ENCODE measurements at places on chromosomes 16 and 17. TPM values are rescaled to one million over a fixed set of nuclear protein-coding genes. Genes with fewer than 3 reads are reported as not detected.

DNA sequence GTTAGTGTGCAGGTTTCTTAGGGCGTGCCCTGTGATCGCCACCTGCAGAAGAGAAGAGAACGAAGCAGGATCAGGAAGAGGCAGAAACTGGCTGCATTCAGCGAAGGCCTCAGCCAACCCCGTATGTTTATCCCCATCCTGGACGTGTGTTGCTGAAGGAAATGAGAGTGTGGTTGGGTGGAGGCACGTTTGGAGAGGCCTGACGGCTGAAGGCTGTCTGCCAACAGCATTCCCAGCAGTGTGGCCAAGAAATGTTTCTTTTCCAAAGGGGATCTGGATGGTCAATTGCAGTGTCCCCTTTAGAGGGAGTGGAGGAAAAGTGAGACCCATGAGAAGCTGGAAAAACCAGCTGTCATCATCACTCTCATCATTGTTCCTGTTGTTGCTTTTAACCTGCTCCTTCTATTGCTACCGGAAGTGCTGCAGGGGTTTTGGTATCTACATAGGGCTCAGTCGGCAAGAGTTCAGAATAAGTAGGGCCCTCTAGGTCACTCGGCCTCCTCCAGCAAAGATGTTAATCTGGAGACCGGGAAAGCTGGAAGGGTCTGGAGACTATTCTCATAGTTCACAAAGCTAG is 46.5 kb upstream of the SLC47A1 start:
- DNase-seq = no peak

DNA sequence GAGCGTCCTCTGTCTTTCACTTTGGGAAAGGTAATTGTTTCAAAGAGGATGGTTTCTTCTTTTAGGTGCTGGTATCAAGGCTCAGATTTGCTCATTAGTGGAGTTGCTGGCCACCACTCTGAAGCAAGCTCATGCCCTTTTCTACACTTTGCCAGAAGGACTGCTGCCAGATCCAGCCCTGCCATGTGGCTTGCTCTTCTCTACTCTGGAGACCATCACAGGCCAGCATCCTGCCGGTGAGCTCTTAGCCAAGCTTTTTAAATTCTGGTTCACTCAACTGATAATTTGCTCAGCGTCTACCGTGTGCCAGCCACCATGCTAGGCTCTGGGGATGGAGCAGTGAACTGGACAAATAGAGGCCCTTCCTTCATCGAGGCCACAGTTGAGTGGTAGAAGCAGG is 4.3 kb downstream of the COG1 start:
- DNase-seq = no peak

- DNase-seq = peak; percentile 96
These were observed 1.7 kb downstream of the MAP2K3 start for GRCh38 chr17:21286066-21286770.

DNA sequence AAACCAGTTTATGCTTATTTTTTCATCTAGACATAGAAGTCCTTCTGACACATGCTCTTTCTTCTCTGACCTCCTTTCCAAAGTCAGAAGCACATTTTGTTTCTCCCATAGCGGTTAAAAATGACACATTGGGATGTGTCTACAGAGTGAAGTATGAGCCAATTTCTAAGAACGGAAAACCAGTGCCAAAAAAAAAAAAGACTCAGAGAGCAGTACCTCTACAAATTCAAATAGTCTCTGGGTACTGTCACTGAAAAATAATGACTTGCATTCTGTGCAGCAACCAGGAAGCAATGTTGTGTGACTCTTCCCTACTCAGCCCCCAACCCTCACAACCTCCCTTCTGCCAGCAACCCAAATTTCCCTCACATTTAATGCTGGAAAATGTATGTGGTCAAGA is 145.5 kb upstream of the PMFBP1 start:
- no peak for DNase-seq

GRCh38 chr17:1029196-1029921 is 32.4 kb downstream of the TIMM22 start:
- DNase-seq = no peak

DNA sequence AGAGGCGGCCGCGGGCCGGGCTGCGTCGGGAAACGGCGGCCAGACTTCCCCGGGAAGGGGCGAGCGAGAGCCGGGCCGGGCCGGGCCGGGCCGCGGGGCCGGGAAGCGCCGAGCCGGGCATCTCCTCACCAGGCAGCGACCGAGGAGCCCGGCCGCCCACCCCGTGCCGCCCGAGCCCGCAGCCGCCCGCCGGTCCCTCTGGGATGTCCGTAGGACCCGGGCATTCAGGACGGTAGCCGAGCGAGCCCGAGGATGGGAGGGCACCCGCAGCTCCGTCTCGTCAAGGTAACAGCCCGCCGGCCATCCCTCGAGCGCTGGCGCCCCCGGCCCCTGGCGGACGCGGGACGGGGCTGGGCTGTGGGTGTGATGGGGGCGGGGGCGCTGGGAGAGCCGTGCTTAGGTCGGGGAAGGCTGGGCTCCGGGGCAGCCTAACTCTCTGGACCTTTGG is at the start of gene CRHR1:
Gene CRHR1 (plus strand): TSS at position 28 of the 448 bp plus-strand sequence. CDS start 225 bp downstream, at position 253.
- no peak for DNase-seq

DNA sequence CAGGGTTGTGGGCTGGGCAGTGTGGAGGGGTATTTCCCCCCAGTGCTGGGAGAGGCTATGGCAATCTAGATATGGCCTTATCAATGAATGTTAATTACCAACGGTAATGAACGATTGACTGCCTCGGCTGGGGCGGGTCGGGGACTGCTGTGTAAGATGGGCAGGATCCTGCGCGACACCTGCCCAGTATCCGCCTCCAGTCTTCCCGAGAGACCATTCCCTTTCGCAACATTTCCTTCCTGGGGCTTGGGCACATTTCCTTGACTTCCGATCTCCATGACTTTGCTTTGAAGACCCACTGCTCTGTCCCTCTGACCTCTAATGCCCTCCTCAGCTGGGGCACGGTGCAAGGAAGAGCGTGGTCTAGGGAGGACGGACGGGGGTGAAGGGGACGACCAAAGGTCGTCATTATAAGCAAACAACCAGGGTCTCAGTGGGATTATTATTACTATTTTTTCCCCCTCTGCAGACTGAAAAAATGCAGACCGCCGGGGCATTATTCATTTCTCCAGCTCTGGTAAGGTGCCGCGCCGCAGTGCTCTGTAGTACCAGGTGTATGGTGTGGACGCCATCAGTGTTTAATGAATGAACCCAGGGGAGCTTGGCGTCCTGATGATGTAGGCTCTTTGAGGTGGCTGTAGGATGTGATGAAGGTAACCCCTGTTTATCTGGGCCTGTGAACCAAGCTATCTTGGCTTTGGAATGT is 506 bp downstream of the ATP5MC1 start:
- DNase-seq = no peak

DNA sequence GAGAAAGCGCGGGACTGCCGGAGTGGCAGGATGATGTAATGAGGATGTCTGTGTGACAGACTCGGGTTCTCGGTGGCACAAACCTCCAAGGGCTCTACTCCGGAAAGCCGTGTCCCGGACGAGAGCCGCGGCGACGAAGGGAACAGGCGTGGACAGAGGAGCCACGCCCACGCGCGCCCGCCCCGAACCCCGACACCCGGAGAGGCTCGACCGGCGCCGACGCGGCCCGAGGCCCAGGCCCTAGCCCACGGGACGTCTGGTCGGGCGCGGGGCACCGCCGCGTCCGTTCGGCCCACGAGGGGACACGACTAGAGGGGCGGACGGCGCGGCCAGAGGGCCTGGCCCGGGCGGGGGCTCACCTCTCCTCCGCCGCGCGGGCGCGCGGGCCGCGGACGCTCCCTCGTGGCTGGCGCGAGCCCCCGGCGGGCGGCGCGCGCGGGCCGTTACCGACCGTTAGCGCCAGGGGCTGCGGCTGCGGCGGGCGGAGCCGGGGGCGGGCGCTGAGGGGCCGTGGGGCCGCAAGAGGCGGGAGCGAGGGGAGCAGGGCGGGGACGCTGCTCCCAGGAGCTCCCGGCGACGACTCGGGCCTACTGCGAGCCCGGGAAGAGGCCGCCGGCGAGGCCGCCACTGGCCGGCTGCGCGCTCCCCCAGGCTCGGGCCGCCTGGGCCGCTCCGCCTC is 2.1 kb upstream of the IRX5 start:
- no peak for DNase-seq

GRCh38 chr16:14562691-14563491 is 67.2 kb downstream of the PARN start:
- peak; percentile 99 for DNase-seq

- DNase-seq = no peak
These were observed 815 bp downstream of the ATAD5 start for GRCh38 chr17:30832438-30833124.

DNA sequence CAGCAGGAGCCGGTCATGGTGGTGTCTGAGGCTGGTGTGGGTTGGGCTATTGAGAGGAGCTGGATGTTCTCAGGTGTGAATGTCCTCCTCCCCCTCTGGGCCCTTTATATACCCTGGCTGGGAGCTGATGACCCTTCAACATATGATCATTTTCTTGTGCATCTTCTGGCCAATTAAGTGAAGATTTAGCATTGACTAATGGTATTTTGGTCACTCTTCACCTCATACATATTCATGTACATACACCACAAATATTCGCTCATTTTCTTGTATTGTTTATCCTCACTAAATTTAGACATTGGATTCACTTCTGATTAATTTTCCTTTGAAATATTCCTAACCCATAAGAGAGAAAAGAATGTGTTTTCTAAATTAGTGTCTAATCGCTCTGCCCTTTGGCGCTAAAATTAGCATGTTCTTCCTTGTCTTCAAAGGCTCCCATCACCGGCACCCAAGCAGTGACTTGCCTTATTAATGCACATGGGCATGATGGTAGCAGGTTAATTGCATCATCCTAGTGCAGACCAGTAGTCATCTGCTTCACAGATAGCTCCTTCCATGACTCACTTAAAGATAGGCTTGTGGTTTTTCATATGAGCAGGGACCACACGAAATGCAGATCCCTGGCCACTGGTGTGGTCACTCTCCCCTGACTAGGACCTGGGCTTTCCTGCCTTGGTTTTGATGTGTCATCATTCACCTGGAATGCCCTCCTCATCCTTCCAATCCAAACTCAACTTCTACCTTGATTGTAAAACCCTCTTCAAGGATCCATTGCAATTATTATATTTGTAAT is at the start of gene KRTAP2-4:
Gene KRTAP2-4 (minus strand): TSS at position 51 of the 796 bp plus-strand sequence. CDS start 34 bp downstream, at position 17.
- peak; percentile 28 for DNase-seq

GRCh38 chr17:27597783-27598320 is 33.1 kb upstream of the LGALS9 start:
- DNase-seq = no peak

DNA sequence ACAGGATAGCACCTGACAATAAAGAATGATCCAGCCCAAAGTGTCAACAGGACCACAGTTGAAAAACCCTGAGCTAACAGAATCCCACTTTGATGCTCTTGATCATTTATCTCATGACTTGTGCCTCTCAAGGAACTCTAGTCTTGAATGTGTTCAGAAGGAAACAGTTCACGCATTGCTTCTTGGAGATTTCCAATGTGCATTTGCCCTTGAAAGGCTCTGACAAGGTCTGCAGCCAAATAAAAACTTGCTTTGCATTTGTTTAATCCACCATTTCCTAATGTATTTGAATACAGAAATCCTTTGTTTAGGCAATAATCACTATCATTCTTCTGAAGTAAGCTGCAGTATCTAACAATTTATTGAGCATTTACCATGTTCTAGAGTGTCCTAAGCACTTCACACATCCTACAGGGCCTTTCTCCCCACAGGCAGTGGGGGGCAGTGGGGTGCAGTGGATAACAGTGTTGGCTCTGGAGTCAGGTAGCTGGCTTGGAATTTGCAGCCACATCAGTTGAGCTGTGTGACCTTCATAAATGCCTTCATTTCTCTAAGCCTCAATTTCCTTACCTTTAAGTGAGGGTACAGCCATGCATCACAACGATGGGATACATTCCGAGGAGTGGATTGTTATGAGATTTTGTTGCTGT is 239.7 kb downstream of the XYLT1 start:
- DNase-seq = no peak

DNA sequence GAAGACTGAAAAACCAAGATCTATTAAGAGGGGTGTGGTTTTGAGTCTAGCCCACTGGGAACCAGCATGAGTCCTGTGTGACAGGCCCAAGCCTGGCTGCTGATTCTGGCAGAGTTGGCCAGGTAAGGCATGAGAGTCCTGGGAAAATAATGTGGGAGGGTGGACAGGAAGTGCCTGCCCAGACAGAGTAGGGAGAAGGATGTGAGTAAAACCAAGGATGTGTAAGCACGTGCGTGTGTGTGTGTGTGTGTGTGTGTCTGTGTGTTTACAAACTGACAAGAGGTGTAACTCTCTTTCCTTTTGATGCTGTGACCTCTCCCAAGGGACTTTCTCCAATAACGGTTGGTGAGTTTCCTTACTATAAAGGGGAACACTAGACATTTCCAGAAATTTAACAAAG is 15.6 kb upstream of the TEX2 start:
- no peak for DNase-seq

GRCh38 chr16:67504031-67505021 is 21.0 kb upstream of the AGRP start:
- DNase-seq = peak; percentile 56

GRCh38 chr16:80591071-80591915 is 50.5 kb downstream of the DYNLRB2 start:
- no peak for DNase-seq

DNA sequence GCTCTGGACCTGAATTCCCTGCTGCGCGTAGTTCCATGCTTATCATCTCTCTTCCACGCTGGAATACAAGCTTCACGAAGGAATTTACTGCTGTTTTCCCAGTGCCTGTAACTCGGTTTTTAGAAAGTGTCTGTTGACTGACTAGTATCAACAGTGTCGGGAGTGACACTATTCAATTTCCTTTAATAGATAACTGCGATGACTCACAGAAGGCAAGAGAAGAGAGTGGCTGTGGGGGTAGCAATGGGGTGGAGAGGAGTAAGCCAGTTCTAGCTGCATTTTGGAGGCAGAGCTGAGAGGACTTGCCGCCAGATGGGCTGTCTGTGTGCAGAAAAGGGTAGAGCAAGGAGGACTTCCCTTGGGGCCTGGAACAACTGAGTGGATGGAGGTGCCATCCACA is 25.2 kb downstream of the B4GALNT2 start:
- DNase-seq = no peak

GRCh38 chr17:67245694-67246402 is 852 bp upstream of the HELZ start:
- DNase-seq = peak; percentile 81

DNA sequence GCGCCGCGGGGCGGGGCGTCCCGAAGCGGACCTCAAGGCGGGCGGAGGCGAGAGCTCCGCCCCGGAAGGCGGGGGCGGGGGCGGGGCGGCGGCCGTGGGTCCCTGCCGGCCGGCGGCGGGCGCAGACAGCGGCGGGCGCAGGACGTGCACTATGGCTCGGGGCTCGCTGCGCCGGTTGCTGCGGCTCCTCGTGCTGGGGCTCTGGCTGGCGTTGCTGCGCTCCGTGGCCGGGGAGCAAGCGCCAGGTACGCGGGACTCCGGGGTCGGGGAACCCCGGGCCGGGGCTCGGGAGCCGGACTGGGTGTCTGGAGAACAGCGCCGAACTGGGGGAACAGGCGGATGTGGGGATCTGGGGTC is at the start of gene TNFRSF12A:
Gene TNFRSF12A (plus strand): TSS at position 122 of the 357 bp plus-strand sequence. CDS start 30 bp downstream, at position 152.
- DNase-seq = peak; percentile 66

GRCh38 chr17:46169913-46170638 is 23.2 kb downstream of the KANSL1 start:
- DNase-seq = no peak

- no peak for DNase-seq
These were observed 4.3 kb downstream of the MYH8 start for GRCh38 chr17:10417431-10417830.

- DNase-seq = no peak
These were observed 16.8 kb downstream of the MED13 start for GRCh38 chr17:62048262-62048661.

GAS2L2 gene
- not detected for polyA plus RNA-seq

TNP2 gene
- not detected for polyA plus RNA-seq

C16orf95 gene
- 2.0 TPM for polyA plus RNA-seq

GNAO1 gene
- polyA plus RNA-seq = not detected

XYLT1 gene
- polyA plus RNA-seq = not detected

SLFN14 gene
- not detected for polyA plus RNA-seq

GPATCH8 gene
- polyA plus RNA-seq = 20.7 TPM

ZNF768 gene
- polyA plus RNA-seq = 40.0 TPM

CCDC144A gene
- not detected for polyA plus RNA-seq

CDH8 gene
- not detected for polyA plus RNA-seq

ANKS4B gene
- polyA plus RNA-seq = 8.0 TPM
